Kasumi-1 (cell line): ENCODE measurements at places on chromosomes 2 and 18.

DNA sequence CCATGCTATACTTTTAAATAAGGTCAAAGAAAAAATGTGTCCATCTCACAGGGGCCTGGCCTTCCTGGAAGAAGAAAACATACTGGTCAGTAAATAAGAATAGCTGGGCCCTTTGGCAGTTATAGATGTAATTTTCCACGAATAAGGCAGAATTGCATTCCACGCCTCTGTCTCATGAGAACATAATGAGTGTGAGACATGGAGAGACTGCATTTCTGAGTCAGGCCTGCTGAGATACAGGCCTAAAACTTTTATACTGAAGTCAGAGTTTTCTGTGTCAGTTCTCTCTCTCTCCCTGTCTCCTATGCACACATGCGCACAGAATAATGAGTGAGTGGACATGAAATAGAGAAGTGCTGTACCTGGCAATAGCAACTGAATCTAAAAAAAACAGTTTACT, 20.4 kb upstream of the IL1R1 start:
- DNase-seq: no peak

DNA sequence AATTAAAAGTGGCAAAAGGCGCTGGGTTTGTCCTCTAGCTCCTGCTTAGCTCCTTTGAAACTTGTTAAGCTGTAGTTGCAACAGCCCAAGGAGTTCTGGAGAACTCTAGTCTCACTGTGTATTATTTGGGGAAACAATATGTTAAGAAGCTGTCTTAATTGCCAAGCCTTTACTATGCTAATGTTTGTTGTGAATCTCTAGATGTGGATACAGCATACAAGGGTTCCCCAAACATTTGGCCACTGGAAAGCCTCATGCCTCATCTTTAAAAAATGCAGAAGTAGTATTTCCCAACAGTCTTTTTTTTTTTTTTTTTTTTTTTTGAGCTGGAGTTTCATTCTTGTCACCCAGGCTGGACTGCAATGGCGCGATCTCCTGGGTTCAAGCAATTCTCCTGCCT, 236.7 kb downstream of the PRKCE start:
- no peak for DNase-seq

DNA sequence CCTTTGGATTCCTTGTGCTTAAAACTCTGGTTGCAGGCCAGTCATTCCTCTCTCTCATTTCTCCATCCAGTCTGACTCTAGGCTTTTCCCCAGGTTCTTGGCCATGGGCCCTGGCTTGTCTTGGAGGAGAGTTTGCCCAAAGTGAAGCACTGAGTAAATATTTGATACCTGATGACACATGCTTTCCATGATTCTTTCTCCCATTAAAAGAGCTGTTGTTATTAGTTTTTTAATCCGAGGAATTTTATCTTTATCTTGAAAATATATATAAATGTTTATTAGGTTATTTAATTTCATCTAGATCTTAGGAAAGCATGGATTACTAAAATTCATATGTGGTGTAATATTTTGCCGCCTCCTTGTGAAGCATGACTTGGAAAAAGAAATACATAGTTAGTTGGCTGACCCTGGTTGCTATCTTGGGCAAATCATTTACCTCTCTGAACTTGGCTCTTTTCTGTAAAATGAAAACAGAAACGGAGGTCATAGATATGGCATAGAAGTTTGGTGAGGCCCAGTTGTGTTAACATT, 650.1 kb downstream of the SLC4A3 start:
- no peak for DNase-seq

DNA sequence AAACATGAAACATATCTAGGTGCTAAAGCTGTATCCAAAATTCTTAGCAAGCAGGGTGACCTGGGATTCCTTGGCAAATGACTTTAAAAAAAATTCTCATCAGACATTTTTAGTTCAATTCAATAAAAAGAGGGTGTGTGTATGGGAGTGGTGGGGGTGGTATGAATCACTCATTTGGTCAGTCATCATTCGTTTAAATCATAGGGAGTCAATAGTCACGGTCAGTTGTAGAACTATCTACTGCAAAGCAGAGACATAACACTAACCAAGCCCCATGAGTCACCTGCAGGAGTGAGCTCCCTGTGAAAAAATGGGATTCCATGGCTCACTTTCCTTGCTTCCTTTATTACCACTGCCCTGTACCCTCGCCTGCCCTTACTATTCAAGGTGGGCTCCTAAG, 380.6 kb upstream of the TCF4 start:
- no peak for DNase-seq

DNA sequence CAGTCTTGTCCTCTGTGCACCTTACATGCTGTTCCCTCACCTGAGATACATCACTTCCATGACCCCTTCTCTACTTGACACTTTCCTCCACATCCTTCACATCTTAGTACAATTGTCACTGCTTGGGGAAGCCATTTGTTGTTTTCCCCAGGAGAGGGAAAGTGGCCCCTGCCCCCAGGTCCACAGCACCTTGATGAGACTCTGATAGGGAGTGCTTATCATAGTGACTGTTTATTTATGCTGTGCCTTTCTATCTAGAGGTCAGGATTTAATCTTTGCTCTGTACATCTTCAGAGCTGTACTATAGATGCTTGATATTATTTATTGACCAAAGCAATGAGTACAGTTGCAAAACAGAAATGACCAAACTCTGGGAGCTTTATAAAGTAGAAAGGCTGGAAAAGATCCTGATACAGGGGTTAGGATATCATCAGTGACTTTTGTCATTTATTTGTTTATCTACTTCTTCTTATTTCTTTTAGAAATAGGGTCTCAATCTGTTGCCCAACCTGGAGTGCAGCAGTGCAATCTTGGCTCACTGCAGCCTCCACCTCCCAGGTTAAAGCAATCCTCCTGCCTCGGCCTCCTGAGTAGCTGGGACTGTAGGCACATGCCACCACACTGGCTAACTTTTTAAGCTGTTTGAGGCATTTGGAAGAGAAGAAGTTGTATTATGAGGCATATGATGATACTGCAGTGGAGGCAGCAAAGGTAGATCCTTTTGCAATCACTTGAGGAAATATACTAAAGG, 94.2 kb downstream of the MEIS1 start:
- no peak for DNase-seq

GRCh38 chr2:238006510-238006909, 39.7 kb downstream of the UBE2F start:
- peak; percentile 0 for DNase-seq

- DNase-seq: no peak
These were observed 989.5 kb downstream of the CBLN2 start for GRCh38 chr18:71554686-71555085.

DNA sequence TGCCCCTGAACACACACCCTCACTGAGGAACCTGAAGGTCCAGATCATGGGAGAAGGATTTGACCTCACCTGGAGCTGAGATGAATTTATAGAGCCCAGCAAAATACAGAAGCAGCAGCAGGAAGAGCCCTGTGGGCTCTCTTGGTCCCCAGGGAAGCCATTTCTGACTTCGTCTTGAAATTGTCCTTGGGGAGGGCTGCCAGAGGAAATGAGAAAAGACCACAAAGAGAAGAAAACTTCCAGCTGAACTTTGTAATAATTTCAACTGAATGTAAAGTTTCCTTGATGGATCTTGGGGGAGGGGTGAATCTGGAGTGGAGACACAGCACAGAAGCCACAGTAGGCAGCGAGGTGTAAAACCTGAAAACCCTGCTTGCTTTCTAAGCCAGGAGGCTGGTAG, 500.9 kb upstream of the NXPH2 start:
- DNase-seq: no peak

DNA sequence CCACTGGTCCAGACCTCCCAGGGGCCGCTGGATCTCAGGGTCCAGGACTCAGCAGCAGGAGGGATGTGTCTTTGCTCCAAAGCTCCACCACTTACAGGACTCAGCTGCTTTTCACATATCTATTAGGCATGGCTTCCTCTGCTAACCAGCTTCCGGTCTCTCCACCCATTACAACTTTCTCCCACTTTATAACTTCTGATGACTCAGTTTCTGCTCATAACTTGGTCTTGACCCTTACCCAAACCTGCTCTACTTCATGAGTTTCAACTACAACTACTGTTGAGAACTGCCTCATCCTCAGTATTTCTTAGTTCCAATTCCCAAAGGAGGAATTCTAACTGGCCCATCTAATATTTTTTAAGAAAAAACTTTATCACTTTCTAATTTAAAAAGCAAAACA, 17.2 kb downstream of the SULT1C2 start:
- no peak for DNase-seq

GRCh38 chr2:241946306-241947003, 76.9 kb downstream of the RTP5 start:
- DNase-seq: no peak

DNA sequence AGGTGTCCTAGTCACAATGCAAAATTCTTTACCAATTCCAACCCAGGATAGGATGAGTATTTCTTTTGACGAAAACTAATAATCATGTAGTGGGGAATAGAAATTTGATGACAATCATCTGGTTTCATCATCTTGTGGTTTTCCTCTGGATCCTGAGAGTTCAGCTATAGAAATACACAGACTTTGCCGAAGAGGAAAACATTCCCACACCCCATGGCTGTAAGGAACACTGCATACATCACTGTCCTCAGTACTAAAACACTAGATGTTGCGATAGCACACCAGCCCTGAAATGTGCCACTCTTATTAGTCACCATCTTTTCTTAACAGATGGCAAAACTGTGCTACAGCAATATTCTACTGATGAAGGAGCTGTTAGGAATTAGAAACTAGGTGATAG, 29.4 kb downstream of the CERKL start:
- DNase-seq: no peak

DNA sequence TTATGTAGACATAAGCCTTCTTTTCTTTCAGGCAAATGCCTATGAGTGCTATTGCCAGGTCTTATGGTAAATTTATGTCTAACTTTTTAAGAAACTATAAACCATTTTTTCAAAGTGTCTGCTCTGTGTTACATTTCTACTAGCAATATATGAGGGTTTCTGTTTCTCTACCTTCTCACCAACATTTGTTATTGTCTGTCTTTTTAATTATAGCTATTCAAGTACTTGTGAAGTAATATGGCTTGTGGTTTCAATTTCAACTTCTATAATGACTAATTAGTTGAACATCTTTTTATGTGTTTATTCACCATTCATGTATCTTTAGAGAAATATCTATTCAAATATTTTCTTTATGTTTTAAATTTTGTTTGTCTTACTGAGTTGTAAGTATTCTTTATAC, 213.1 kb upstream of the MC4R start:
- no peak for DNase-seq

DNA sequence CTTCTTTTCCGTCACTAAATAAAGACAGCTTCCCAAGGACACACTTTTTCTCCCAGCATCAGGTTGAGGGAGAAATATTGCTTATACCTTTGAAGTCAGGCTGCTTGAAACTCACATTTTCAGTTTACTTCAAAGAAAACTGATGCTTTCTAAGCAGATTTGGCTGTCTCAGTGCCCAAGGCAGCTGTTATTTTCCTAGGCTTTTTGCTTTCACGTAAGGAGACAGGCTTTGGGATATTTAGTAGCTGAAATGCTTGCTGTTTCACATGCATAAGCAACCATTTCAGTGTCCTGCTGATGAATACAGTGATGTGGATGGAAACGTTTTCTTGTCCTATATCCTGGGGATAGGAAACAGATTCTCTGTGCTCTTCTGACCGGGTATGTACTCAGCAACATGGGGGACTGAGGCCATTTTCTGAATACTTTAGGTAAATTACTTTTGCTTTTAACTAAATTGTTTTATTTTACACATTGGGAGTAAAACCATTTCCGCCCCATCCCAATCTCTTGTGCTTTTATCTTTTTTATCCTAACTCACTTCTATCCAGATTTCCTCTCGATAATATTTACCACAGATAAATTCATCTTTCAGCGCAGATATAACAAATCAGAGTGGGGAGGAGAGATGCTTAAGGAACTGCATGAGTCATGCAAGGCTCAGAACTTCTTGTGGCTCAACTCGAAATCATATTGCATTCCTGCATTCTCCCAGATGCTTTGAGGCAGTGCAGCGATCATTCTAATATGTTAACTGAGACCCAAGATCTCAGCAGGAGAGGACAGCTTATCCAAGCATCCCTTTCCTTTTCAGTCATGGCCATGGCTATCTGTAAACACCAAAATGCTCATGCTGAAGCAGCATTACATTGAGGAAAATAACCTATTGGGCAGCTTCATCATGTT, 22.2 kb downstream of the GALR1 start:
- no peak for DNase-seq
